CD4-positive, alpha-beta T cell treated with Interleukin-4 for 1 hour (primary cell): ENCODE measurements at places on chromosomes 2 and 18.

GRCh38 chr2:190465060-190465459, 56.9 kb downstream of the MFSD6 start:
- DNase-seq, result no peak

DNA sequence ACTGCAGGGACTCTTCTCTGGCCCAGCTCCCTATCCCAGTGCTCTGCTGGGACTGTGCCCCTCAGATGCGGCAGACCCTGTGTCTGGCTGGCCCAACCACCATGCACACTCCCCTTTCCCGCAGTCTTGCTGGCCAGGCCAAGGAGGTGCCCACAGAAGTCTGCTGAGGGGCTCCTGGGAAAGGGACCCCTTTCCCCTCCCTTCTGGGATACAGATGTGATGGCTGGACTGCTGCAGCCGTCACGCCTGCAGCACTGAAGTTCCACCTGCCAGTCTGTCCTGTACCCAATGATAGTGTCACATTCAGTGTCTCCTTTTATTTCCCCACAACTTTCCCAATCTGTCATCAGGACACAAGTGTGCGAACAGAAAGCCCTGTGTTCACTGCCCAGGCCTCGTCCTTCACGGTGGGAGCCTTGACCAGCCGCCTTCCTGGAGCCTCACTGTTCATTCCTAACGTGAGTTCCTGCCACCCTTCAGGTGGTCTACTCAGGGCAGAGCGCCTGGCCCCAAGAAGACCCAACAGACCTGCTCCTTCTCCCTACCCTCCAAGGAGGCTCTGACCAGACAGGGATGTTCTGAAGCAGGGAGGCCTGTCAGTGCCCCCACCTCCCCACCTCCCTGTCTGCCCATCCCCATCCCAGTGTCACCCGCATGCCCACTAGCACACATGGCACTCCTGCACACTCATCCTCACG, 47.1 kb downstream of the ANKMY1 start:
- no peak for DNase-seq

DNA sequence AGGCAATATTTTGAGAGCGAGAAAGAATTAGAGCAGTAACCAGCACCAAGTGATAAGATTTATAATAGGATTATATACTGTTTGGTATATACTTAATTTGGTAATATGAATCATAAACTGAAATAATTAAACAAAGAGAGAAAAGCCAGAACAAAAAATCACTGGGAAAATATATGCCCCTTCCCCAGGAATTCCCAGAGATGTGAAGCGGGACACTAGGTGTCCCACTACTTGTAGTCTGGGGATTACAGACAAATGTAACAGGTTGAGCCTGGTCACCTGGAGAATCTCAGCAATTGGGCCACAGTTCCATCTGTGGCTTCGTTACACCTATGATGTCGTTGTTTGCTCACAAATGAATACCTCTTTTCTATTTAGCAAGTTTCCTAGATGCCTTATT, 256.1 kb upstream of the CHAC2 start:
- DNase-seq, result no peak

GRCh38 chr2:147352264-147353071, 492.4 kb upstream of the ACVR2A start:
- no peak for DNase-seq

DNA sequence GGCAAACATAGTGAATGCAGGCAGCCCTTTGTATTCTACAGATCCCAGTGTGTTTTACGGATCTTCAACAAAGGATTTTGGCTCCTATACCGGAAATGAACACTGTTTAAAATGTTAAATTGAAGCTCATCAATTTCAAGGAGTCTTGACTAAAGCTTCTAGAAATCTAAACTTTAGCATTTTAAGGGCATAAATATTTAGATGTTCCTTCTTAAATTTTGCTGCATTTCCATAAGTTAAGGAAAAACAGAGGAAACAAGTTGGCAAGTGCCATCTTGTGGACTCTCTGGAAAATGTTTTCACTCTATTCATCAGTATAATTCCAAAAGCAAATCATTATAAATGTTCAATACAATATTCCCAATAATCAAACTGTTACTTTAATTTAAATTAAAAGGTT, 19.6 kb downstream of the CHN1 start:
- DNase-seq, result no peak

- no peak for DNase-seq
These were observed 20.9 kb downstream of the CFLAR start for GRCh38 chr2:201136889-201137321.

DNA sequence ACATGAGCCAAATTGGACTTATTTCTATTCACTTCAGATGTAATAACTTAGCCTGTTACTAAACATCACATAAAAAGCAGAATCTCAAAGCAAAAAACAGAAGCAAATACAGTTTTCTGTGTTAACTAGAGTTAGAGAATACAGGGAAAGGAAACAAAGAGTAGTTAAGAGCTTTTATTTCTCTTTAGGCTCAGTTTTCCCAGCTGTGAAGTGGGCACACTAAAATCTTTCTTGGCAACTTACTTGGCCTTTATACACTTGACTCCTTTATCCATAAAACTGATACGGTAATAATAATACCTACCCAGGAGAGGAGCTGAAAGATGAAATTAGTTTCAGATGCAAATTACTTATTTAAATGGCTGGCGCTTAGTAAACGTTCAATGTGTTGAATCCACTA, 132.8 kb upstream of the SPATS2L start:
- DNase-seq, result no peak

DNA sequence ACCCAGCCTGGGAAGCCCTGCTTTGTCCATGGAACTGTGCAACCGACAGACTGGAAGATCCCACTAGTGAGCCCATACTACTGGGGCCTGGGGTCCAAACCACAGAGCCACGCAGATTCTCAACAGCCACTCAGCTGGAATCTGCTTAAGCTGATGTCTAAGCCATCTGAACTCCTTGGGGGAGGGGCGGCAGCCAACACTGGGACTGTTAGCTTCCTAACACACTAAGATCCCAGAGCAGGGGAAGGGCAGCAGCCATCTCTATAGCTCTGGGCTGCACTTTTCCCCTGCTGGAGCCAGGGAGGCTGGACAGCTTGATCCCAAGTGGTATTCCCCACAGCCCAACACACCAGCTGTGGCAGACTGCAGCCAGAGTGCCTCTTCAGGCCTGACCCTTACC, 118.3 kb downstream of the RPRM start:
- no peak for DNase-seq

GRCh38 chr2:84841577-84841976, 39.3 kb downstream of the TRABD2A start:
- peak; percentile 26 for DNase-seq

DNA sequence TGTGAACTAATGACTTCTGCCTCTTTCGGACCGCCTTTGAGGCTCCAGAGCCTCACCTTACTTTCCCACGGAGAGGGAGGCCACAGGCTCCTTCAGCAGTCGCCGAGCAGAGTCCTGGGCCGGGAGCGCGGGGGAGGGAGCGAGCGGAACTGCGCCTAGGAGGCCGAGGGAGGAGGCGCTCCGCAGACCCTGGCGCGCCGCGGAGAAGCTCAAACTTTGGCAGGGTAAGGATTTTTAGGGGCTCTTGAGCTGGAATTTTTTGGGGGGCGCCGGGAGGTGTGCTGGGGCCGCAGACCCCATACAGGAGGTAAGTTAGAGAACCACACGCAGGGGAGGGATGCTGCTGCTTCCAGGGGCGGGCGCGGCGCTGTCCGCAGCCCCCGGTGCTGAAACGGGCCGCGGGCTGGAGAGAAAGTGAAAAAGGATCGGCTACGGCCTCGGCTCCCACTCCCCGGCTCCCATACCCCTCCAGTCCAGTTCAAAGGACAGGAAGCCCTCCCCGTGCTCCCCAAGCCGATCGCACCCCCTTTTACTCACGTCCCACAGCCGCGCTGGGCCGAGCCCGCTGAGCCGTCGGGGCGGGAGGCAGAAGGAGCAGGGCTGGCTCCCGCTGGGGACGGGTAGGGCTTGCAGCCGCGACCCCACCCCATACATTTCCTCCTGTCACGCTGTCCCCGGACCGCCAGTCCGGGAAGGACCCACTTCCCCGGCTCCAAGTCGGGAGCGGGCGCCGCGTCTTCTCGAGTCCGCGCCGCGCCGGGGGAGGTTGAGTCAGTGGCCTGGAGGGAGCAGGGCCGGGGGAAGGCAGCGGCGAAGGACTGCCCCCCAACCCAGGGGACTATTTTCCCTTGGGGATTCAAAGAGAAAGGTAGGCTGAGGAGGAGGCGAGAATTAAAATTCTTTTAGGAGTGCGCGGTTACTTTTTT, at the start of gene CNGA3:
CNGA3 (plus strand) TSS at position 146 of the 926 bp plus-strand sequence. CDS start 23,520 bp downstream, outside the sequence.
- no peak for DNase-seq

- DNase-seq, result peak; percentile 46
These were observed 45.2 kb downstream of the ADNP2 start for GRCh38 chr18:80154293-80154692.

DNA sequence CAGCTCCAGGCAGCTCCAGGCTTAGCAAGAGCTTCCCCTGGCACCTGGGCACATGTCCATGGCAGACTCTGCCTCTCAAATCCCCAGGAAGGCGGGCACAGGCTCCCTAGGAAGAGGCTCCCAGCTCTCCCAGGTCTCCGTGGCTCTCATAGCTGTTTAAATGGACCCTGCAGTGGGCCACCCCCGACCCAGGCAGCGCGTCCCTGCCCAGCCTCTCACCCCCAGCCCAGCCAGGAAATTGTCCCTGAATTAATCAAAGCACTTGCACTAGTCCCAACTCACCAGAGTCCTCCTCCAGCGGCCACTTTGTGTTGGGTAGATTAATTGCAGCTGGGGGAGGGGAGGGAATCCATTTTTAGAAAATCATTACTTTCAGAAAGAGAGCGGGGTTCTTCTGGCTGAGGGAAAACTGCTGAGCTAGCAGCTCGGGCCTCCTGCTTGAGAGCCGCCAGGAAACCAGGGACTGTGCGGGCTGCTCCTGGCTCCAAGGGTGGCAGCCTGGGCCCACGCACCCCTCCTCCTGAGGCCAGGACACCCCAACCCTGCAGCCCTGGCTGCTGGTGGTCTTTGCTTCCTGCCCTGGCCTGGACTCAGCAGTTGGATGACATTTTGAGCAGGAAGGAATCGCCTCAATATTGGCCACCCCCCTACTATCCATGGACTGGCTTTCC, 36.0 kb downstream of the SMAD7 start:
- DNase-seq, result no peak

GRCh38 chr2:119415630-119416029, 16.0 kb upstream of the TMEM37 start:
- DNase-seq, result no peak

GRCh38 chr2:138537170-138537915, 35.8 kb downstream of the SPOPL start:
- DNase-seq, result no peak

DNA sequence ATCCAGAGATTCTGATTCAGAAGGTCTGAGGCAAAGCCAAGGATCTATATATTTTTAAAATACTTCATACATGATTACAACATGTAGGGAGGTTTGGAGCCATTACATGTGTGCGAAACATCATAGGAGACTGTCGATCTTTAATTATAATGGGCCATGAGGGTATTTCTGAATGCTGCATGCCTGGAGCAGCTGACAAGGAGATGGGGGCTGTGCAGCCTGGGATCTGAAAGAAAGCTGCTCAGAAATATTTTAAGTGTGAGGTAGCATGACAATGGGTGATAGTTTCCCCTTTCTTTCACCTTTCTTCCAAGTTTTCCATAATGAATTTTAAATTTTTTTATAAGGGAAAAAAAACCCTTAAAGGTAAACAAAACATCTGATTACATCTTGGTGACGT, 102.0 kb upstream of the DNMT3A start:
- no peak for DNase-seq

DNA sequence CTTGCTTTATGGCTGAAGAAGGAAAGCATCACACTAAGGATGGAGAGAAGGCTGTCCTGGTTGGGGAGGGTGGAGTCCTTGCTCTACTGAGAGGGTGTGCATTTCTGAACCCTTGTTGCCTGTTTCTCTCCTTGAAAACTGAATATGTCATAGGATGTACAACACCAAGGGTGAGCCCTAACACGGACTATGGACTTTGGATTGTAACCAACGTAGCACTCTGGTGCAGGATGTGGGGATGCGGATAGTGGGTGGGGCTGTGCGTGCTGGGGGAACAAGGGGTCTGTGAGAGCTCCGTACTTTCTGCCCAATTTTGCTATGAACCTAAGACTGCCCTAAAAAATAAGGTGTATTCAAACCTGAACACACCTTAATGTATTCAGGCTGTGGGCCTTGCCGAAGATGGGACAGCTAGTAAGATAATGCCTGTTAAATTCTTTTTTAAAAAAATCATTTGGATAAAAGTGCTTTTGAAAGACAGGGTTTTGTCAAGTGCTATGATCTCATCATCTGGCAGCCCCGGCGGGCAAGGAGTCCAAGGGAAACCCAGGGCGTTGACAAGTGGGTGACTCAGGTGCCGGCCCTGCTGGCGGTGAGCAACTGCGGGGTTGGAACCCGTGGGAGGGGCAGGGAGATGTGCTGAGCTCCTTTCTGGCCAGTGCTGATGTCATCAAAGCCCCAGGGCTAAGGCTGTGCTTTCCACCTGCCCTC, 54.0 kb downstream of the GATA6 start:
- DNase-seq, result no peak

DNA sequence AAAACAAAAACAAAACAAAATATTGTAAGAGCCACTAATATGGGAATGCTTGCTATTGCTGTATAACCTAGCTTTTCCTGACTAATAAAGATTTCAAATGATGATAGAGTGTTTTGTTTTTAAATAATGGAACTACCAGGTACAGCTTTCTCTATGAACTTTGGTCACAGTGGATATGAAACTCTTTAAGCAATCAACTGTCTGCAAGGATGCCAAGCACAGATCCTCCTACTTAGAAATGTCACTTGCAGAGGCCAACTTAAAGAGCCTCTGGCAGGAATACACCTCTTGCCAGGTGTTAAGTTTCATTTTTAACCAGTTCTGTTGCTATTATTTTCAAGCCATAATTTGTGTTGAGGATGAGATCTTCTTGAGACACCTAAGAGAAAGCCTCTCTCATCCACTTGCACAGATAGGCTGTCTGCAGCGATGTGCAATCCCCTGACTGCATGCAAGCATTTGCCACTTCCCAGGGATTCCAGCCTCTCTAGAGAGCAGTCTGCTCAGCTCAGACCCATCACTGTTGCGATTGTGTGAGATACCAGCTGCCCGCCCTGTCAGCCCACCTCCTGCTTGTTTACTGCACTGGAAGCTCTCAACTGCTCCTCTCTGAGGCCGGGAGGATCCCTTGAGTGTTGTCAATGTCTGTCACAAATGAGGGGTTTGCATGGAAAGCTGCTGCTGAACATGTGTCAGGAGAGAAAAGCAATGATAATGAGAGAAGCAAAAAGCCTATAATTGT, 86.1 kb upstream of the SCG2 start:
- no peak for DNase-seq

DNA sequence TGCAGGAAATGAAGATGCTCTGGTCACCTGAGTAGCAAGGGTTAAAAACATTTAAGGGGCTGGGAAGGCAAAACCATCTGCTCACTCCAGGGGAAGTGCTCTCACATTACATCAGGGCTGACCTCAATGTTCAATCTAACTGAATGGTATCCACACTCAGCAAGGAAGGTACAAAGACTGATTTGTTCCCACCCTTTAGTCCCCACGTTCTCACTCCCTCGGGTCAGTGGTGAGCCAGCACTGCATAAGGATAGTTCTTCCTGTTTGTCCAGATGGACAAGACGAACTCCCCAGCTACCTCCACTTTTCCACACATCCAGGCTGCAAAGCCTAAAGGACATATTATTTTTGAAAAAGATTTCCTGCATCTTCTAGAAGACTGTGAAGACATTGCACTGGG, 126.6 kb upstream of the SLC14A2 start:
- DNase-seq, result no peak

- no peak for DNase-seq
These were observed 172.0 kb upstream of the ALKAL2 start for GRCh38 chr2:459931-460330.

GRCh38 chr2:833180-833579, 117.5 kb upstream of the SNTG2 start:
- DNase-seq, result no peak
